ENCODE measurements at places on chromosomes 11 and 22.

DNA sequence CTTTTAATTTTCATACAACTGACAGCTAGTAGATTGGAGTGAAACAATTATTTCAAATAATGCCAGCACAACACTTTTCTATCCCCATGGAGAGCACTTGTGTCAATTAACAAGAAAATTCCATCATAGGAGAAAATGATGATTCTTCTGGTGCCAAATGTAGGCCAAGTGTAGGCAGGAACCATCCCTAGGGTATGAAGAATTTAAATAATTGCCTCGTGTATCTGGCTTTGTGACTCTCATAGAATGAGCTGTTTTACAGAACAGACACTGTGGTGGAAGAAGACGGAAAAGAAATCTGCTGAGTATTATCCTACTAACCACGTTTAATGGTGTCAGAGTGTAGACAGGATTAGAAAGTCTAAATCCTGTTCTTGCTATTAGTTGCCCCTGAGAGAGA, 1542.2 kb downstream of the LRRC4C start:
- DNase-seq = no peak

DNA sequence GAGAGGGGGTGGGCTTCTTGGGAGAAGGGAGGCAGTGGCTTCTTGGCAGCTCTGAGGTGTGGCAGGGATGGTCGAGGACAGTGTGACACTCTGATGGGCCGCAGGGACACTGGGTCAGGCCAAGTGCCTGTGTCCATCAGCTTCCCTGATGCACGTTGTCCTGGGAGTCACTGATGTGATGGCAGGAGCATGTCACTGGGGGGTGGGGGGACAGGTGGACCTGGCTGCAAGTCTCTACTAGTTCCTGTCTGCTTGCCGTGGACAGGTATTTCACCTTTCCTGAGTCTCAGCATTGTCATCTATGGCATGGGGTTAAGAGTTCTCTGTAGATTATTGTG, 592.9 kb downstream of the TBC1D22A start:
- no peak for DNase-seq

- no peak for DNase-seq
Observed at GRCh38 chr11:69552951-69553350, 71.5 kb downstream of the LINC01488 start.

DNA sequence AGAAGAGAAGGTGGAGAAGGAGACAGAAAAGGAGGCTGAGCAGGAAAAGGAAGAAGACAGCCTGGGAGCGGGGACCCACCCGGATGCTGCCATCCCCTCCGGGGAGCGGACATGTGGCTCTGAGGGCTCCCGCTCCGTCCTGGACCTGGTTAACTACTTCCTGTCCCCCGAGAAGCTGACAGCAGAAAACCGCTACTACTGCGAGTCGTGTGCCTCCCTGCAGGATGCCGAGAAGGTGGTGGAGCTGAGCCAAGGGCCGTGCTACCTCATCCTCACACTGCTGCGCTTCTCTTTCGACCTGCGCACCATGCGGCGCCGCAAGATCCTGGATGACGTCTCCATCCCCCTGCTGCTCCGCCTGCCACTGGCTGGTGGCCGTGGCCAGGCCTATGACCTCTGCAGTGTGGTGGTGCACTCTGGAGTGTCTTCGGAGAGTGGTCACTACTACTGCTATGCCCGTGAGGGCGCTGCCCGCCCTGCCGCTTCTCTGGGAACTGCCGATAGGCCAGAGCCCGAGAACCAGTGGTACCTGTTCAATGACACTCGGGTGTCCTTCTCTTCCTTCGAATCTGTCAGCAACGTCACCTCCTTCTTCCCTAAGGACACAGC, 21.4 kb downstream of the USP35 start:
- no peak for DNase-seq

DNA sequence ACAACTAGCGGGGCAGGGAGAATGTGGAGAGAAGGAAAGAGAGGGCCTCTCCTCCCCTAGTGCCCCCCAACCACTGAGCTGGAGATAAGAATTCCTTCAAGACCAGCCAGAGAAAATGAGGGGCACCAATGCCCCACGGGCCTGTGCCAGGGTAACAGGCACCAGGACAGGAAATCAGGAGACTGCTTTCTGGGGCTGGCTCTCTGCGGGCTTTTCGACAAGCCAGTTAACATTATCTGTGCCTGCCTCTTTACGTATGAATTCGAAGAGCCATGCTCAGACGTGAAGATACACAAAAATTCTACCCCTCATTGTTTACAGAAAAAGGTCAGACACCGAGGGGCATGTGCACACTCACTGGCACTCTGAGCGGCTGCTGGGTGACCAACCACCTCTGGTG, 52.1 kb downstream of the MYH9 start:
- peak; percentile 42 for DNase-seq

- no peak for DNase-seq
Observed at GRCh38 chr11:48093795-48094642, 113.7 kb downstream of the PTPRJ start.

DNA sequence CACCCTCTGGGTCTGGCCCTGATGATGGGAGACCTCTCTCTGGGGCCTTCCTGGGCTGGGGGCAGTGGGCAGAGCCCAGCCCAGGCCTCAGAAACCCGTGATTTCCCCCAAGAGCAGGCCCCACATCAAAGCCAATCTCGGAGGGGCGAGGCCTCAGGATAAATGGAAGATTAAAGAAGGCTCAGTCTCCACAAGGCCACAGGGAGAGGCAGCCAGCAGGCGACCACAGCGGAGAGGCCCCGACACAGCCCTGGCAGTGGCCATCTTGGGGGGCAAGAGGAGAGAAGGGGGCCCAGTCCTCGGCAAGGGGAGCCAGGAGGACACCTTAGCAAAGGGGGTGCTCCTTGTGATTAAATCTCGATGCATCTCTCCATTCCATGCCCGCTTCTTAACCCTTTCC, 12.5 kb upstream of the CREB3L1 start:
- DNase-seq = no peak

DNA sequence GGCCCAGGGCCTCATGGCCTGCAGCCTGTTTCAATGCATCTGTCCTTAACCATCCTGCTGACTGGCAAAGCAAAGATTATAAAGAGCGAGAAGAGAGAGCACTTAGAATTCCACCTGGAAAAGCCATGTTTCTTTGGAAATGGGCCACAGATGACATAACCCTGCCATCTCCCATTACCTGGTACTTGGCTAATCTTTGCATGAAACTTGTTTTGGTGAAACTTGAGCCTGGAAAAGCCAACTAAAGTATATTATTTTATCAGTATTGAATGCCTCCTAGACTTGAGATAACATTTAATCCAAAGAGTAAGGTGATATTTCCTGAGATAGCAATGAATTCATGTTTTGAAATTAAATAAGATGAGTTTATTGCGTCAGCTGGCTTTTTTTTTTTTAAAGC, 72.6 kb downstream of the NAV2 start:
- DNase-seq = no peak

GRCh38 chr11:134350381-134350780, 18.6 kb downstream of the GLB1L2 start:
- DNase-seq = no peak

GRCh38 chr11:65826984-65827735, 6.6 kb upstream of the SNX32 start:
- no peak for DNase-seq

DNA sequence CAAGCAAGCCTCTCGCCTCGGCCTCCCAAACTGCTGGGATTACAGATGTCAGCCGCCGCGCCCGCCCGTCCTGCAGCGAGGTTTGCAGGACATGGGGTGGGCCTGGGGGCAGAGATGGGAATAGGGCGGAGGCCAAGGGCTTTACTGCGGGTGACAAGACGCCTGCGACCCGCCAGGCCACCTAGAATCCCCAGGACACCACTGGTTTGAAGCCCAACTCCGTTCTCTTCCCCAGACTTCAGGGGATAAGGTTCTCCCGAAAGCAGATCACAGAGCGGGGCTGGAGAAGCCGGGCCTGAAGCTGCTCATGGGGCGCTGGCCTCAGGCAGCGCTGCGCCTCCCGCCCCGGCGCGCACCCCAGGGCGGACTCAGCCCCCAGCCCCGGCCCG, 354 bp downstream of the POLR2L start:
- DNase-seq = no peak

- DNase-seq = no peak
Observed at GRCh38 chr11:122833846-122834464, 4.3 kb upstream of the CRTAM start.

GRCh38 chr22:49764127-49764581, 63.5 kb downstream of the BRD1 start:
- DNase-seq = no peak

- no peak for DNase-seq
Observed at GRCh38 chr11:62391642-62392425, 27.0 kb upstream of the SCGB1A1 start.

- DNase-seq = no peak
Observed at GRCh38 chr11:35982061-35982460, 38.2 kb downstream of the LDLRAD3 start.

GRCh38 chr22:20428496-20429253, 8.9 kb downstream of the SCARF2 start:
- DNase-seq = peak; percentile 37

GRCh38 chr11:118239509-118240205, 12.5 kb downstream of the MPZL3 start:
- peak; percentile 46 for DNase-seq

- DNase-seq = no peak
Observed at GRCh38 chr11:101127699-101128570, 1.7 kb downstream of the PGR start.

DNA sequence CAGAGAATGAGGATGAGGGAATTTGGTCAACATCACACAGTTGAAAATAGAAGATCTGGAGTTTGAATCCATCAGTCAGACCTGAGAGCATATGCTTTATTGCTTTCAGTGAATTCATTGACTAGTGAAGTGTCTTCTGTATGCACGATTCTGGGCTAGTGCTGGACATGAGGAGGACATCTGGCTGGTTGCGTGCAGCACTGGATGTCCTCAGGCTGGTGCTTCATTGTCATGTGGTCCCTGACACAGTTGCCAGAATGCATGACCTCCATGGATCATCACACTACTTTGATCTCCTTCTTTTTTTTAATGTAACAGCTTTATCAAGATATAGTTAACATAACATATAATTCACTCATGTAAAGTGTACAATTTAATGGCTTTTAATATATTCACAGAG, 44.5 kb upstream of the MMP7 start:
- no peak for DNase-seq

GRCh38 chr11:8096575-8096974, 15.6 kb downstream of the TUB start:
- no peak for DNase-seq

DNA sequence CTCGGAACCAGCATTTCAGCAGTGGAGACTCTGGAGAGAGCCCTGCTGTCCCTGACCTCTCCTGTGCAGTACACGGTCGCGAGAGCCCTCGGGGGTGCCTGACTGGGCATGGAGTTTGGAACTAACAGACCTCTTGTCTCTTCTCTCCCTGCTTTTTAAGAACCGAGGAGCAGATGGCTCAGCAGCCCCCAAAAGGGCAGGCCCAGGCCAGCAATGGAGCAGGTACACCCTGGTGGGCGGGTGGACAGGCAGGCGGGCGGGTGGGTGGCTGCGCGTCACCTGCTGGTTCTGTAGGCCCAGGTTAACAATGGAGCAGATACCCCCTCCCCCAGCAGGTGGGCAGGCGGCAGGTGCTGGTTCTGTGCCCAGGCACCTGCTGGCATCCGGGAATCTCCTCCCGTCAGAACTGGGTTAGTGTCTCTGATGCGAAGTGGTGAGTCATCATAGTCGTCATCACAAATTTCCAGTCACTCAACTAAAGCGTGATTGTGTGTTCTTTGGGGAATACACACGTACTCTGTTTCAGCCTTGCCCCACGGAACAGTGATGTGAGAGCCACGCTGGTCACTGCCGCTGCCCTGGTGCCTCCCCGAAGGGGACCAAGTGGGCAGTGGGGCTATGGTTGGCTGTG, 41.1 kb downstream of the GRAMD4 start:
- DNase-seq = peak; percentile 47

DNA sequence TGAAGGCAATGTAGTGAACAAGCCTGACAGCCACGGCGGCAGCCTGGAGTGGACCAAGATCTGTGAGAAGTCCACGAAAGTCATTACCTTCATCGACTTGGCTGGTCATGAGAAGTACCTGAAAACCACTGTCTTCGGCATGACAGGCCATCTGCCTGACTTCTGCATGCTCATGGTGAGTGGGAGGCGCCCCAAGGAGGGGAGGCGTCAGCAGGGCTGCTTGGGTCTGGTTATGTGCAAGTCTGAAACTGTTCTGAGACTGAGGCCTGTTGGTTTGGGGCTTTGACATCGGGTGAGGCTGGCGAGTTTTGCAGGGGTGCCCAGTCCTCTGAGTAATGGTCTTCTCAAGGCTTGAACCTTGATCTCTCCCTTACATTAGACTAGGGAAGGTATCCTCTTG, 11.1 kb downstream of the GTPBP1 start:
- no peak for DNase-seq

- DNase-seq = no peak
Observed at GRCh38 chr11:3182462-3182852, 17.3 kb upstream of the OSBPL5 start.

- peak; percentile 14 for DNase-seq
Observed at GRCh38 chr22:32752326-32752725, 49.2 kb upstream of the TIMP3 start.

GRCh38 chr11:8332891-8333290, 69.2 kb upstream of the LMO1 start:
- DNase-seq = no peak

GRCh38 chr22:38973289-38974169, 8.6 kb upstream of the APOBEC3B start:
- peak; percentile 77 for DNase-seq

- no peak for DNase-seq
Observed at GRCh38 chr11:79309407-79309806, 131.4 kb downstream of the TENM4 start.

DNA sequence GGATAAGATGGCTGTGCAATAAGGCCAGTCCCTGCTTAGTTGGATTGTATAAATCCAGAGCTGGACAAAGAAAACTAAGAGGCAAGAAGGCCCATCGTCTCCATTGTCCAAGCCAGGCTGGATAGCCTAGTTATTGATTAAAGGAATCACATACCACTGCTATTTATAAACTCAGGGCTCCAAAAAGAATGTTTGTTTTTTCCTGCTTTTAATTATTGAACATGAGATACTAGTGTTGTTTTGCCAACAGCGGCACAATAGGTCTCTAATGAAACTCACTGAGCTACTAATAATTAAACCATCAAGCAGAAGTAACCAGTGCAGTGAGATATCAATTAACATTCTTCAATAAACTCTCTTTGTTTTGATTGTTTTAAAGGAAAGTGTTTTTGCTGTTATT, 259.7 kb downstream of the INSC start:
- no peak for DNase-seq

DNA sequence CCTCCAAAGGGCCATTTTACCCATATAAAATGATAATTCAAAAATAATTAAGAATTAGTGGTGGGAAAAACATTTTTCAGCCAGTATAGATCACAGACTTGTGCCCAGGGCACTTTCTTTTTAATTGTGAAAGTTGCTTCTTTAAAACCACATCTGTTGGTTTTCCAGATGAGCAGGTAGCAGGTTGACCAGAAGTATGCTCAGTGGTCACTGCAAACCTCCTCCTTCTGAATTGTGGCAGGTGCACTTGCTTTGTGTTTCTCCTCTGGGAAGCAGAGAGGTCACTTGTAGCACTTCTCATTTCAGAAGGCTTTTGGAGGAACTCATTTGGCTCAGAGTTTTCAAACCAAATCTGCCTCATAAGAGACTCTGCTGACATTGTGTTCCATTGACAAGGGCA, 24.6 kb upstream of the CWF19L2 start:
- DNase-seq = no peak

- DNase-seq = no peak
Observed at GRCh38 chr11:73838443-73839122, 38.1 kb downstream of the COA4 start.
